AG09309 (cell line): ENCODE measurements at places on chromosomes 3 and 15.
A peak's percentile ranks its signal among the peaks of the same experiment; 100 is the strongest.

DNA sequence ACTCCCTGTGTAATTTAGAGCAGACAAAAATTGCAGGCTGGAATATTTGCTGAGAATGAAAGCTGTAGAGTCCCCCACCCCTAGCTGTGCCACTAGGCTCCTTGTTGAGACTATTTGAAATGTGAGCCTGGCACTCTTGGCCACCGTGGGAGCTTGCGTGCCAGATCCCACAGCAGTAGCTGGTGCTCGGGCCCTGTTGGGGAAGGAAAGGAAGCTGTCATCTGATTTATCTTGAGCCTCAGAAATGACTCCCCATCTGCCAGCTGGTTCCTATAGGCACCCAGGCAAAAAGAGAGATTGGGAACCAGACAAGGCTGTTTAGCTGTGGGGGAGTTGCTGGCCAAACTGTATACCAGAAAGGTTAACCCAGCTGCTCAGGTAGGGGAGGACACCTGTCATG lies 23.4 kb upstream of the CLEC3B start:
- no peak for DNase-seq

DNA sequence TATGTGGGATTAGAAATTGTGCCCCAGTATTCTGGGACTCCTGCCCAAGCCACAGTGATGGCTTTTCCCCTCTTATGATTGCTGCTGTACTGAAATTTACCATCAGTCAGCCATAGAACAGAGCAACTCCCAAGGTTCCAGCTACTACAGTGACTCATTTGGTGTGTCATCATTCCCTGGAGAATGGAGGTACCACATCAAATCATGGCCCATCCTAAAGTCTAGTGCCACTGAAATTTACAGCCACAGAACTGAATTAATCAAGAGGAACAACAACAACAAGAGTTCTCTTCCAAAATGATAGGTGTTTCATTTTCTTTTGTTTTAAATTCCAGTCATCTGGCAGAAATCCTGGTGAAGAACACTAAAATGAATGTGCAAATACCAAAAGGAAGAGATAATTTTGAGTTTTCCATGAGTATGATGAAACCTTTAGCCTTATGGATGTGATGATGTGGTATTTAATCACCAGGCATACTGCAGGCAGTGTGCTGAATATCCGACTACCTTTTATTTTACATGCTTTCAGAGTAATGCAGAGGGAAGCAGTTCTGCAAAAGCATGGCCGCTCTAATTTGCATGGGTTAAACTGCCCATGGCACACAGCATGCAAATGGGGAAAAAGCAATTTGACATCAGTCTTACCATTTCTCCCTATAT lies 75.6 kb upstream of the SLC2A2 start:
- DNase-seq: no peak

- DNase-seq: peak; percentile 32
Measured at GRCh38 chr3:74633021-74633420, 18.6 kb upstream of the CNTN3 start.

GRCh38 chr15:63860155-63860554 lies 26.4 kb upstream of the HERC1 start:
- DNase-seq: no peak

- no peak for DNase-seq
Measured at GRCh38 chr3:46887980-46888494, 10.5 kb downstream of the PTH1R start.

- no peak for DNase-seq
Measured at GRCh38 chr3:59876533-59877062, 826.8 kb upstream of the CFAP20DC start.

DNA sequence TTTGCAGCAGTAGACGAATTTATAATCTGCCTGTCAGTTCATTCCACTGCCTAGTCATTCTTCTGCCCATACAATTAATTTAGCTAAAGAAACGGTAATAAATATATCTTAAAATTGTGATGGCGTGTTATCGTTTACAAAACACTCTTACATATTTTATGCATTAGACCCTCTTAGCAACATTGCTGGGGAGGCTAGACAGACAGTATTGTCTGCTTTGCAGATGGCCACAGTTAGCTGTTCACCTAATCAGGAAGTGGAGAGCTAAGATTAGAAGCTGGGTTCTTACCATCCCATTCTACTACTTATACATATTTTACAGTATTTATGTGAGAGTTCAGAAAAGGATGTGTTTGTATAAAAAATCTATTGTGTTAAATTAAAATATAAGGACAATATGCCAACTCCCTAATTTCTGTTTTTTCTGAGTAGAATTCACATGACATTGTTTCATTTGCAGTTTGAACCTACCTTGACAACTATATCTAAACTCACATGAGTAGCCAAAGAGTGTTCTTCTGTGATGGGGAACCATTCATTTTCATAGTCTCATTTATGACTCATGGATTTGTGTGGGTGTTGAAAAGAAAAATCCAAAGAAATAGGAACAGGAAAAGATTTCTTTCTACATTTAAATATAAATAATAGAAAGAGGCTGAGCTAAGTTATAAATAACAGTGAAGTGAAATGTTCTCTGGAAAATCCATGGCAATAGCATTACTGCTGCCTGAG lies 41.7 kb upstream of the C3orf80 start:
- no peak for DNase-seq

- no peak for DNase-seq
Measured at GRCh38 chr3:138862924-138863775, 28.4 kb upstream of the PIK3CB start.

GRCh38 chr3:125212509-125213363 lies at the start of gene SLC12A8:
SLC12A8 (minus strand) TSS chr3:125212748; CDS start chr3:125211349, 1,399 bp downstream.
- DNase-seq: no peak

DNA sequence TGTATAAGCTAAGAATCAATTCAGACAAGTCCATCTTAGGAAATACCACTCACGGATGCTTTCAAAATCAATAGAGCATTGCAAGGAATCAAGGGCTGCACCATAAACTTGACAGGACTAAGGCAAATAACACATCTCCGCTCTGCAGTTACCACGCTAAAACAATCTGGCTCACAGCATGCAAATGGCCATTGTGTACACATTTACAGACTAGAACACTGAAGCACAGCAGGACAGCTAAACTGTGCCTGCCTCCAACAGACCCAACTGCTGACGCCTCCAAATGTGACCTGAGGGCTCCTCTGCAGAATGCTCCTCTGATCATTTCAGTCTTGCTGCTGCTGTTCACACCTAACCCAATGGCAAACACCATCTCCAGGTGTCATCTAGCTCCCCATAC lies 104.3 kb downstream of the MEX3B start:
- no peak for DNase-seq

GRCh38 chr3:120114981-120115380 lies 20.7 kb upstream of the GSK3B start:
- DNase-seq: no peak

DNA sequence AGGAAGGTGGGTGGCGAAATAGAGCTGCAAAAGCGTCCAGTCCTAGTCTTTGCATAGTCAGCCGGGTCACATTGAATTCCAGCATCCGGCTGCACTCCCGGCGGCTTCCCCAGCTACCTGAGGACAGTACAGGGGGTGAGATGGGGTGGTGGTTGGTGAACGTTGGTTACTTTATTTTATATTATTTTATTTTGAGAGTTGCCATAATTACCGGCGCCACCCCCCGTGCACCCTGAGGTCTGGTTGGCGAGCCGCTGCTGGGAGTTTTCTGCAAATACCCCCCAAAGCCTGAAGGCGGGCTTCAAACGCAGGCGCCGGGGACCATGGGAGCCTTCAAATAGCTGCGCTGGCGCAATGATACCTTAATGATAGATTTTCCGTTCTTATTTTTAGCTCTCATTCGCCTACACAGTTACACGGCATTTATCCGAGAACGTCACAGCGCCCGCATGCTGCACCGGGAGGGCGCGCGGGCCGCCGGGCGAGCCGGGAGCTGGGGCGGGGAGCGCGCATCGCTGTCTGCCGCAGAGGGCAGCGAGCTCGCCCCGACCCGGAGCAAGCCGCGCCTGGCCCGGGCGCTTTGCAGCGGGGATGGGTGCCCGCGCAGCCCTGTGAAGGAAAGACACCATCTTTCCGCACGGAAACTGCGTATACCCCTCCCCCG lies 756 bp upstream of the RASGRF1 start:
- DNase-seq: no peak

- DNase-seq: no peak
Measured at GRCh38 chr3:20136231-20136630, 49.8 kb downstream of the SGO1 start.

- no peak for DNase-seq
Measured at GRCh38 chr3:34780973-34781372, 858.4 kb upstream of the ARPP21 start.

DNA sequence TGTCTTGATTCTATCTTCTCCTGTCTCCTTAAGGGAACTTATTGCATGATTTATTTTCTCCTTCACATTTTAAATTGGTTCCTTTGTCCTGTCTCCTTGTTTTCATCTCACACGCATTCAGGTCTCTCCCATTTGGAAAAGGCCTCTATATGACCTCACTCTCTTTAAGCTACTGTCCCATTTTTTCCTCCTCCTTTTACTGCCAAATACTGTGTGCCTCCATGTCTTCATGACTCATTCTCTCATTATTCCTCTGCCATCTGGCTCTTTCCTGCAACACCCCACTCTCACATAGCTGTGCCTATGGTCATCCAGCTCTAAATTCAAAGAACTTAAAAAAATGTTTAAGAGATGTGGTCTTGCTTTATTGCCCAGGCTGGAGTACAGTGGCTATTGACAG lies 48.0 kb downstream of the TYRO3 start:
- DNase-seq: peak; percentile 89

DNA sequence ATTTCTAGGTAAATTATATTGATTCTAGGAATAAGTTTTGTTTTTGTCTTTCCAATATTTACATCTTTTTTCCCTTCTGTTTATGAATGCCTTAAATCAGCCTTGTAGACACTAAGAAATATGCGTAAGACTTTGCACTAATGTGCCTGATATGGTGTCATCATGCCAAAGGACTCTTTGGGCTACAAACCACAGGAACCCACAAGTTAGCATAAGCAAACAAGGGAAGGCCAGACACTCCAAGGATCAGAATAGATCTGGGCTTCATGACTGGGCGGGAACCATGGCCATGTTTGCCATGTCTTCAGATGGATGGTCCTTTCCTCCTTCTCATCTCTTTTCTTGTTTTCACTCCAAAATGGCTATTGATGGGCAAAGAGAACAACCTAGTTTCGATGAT lies 242.2 kb upstream of the CHRNA7 start:
- no peak for DNase-seq

DNA sequence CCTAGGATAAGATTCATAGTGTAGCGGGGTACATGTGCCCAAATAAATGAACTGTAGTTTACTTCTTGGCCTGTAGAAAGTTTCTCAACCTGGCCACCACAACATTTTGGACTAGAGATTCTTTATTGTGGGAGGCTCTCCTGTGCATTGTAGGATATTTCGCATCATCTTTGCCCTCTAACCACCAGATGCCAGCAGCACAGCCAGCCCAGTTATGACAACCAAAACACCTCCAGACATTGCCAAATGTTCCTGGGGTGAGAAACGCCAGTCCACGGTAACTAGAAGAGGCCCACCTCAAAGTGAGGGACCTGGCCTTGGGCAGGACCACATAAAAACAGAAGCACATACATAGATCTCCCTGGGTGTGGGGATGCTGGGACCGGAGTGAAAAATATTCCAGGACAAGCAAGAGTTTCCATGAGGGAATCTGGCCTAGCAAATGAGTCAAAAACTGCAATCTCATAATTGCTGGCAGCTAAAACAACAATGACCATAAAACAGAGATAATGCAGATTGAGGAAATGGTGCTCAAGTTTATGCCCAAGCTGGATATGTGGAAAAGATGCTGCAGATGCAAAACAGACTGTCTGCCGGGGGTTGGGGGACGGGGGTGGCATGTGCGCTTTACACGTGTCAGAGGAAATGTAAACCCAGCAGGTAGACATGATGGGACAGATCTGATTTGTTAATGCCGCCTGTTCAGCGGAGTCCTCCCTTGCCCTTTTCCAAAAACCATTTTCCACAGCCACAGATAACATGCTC lies 39.7 kb downstream of the ARHGEF3 start:
- DNase-seq: no peak

DNA sequence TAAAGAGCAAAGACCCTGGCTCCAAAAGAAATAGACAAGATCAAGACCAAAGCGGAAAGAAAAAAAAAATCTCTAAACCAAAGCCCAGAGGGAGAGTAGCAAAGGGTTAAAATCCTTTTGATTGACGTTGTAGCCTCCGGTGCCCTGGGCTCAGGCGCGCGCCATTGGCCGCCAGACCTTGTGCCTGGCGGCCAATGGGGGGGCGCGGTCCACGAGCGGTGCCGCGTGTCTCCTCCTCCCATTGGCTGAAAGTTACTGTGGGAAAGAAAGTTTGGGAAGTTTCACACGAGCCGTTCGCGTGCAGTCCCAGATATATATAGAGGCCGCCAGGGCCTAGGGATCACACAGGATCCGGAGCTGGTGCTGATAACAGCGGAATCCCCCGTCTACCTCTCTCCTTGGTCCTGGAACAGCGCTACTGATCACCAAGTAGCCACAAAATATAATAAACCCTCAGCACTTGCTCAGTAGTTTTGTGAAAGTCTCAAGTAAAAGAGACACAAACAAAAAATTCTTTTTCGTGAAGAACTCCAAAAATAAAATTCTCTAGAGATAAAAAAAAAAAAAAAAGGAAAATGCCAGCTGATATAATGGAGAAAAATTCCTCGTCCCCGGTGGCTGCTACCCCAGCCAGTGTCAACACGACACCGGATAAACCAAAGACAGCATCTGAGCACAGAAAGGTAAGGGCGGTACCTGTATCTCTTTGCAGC lies at the start of gene HES1:
Gene HES1 (plus strand): TSS at position 343 of the 713 bp plus-strand sequence. CDS start 233 bp downstream, at position 576.
- DNase-seq: peak; percentile 96

DNA sequence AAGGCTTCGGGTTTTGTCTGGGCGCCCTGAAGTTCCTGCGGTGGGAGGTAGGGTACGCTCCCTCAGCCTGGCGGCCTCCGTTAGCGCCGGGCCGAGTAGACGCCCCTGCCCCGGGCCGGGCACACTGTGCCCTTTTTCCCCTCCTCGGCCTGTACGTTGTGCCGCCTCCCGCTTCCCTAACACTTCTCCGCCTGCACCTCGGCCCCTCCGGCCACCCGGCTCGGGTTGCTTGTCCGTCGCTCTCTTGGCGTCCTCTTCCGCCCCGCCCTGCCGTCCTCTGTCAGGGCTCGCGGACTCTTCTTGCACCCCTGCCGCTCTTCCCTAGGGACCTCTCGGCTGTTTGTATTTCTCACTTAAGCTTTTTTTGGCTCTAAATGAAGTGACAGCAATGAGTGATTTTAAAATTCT lies 384 bp downstream of the KNL1 start:
- no peak for DNase-seq

- peak; percentile 57 for DNase-seq
Measured at GRCh38 chr3:30626443-30627180, 20.2 kb downstream of the TGFBR2 start.

GRCh38 chr15:26712335-26712734 lies 60.5 kb downstream of the GABRB3 start:
- DNase-seq: no peak

GRCh38 chr15:79248183-79248582 lies 34.3 kb upstream of the ANKRD34C start:
- no peak for DNase-seq
